Pancreas (tissue), 10 donors: ENCODE measurements at places on chromosomes 6 and 20. TPM values are rescaled to one million over a fixed set of nuclear protein-coding genes. Genes with fewer than 3 reads are reported as not detected.

GRCh38 chr6:46998436-46999017 is 43.6 kb downstream of the ADGRF1 start:
- no peak for DNase-seq

The ACSS2 gene
- 29.8 TPM for polyA plus RNA-seq

The OTOR gene
- not detected for polyA plus RNA-seq

GRCh38 chr20:3716195-3716834 is 3.9 kb upstream of the SIGLEC1 start:
- peak; percentile 57 for DNase-seq

The MLN gene
- polyA plus RNA-seq = not detected
